ENCODE measurements at places on chromosomes 7 and 10. TPM values are rescaled to one million over a fixed set of nuclear protein-coding genes. Genes with fewer than 3 reads are reported as not detected.

The PPP1R17 gene
- not detected for total RNA-seq

The TMEM26 gene
- total RNA-seq: 0.54 TPM

The TMEM236 gene
- total RNA-seq: 0.29 TPM

DNA sequence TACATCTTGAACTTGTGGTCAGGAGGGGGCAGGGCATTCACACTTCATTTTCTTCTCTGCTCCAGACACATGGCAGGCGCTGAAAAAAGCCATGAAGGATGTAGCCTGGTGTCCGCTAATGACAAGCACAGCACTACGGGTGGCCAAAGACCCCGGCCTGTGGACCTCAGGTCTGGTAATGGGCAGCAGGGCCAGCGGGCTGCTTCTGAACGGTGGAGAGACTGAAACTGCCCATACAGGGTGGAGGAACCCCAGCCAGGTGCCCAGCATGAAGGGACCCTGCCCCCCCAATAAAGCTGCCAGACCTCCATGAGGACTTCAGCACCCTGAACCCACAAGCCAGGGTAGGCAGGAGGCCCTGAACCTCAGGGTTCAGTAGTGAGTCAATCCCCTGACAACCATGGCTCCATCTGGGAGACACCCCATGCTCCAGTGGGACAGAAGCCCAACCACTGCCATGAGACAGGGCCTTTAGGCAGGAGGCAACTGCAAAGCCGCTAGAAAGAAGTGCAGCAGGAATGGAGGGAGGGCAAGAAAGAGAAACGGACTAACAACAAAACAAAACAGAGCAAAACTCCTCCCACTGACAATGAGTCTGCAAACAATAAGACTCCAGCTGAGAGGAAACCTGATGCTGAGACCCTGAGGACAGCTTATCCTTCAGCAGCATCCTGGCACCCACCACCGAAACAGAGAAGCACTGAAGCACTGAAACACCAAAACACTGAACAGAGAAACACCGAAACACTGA is 140.2 kb upstream of the PPP2R2D start:
- no peak for DNase-seq
- no peak overlapping the region for H3K4me3 ChIP-seq
- H3K4me1 ChIP-seq: no peaks in the 10 kb centered on the region
- no peaks in the 10 kb centered on the region for H3K27me3 ChIP-seq
- H3K36me3 ChIP-seq: no peaks in the 10 kb centered on the region

- peak; percentile 43 for DNase-seq
- H3K4me3 ChIP-seq: no peak overlapping the region
- H3K36me3 ChIP-seq: no peaks in the 10 kb centered on the region
- peaks cover 78% of the 10 kb centered on the region for H3K4me1 ChIP-seq
- no peaks in the 10 kb centered on the region for H3K27me3 ChIP-seq
Measured at GRCh38 chr10:119315128-119316001, 108.0 kb downstream of the GRK5 start.

GRCh38 chr7:42012786-42013360 is 224.1 kb downstream of the GLI3 start:
- no peaks in the 10 kb centered on the region for H3K27me3 ChIP-seq
- H3K4me3 ChIP-seq: no peak overlapping the region
- peak overlapping the region; percentile 60 for H3K27ac ChIP-seq
- no peaks in the 10 kb centered on the region for H3K36me3 ChIP-seq
- peak; percentile 82 for DNase-seq

- peaks cover 28% of the 10 kb centered on the region for H3K4me1 ChIP-seq
- H3K27ac ChIP-seq: no peak overlapping the region
- no peak for DNase-seq
- H3K27me3 ChIP-seq: peaks cover 95% of the 10 kb centered on the region
Measured at GRCh38 chr7:122305475-122306319, 1.1 kb upstream of the FEZF1 start.

DNA sequence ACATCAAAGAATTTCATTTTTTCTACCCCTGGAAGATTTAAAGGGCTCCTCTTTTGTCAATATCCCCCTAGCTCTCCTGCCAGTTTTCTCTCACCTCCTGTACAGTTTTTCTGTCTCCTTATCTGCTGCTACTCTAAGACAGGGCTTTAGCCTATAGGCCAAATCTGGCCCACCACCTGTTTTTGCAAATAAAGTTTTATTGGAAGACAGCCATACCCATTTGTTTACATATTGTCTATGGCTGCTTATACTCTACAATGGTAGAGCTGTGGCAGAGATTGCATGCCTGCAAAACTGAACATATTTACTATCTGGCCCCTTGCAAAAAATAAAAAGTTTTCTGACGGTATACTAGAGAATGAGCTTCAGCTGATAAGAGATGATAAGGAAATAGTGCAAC is 37.4 kb upstream of the GARS1 start:
- DNase-seq: no peak
- peaks cover under 1% of the 10 kb centered on the region for H3K4me1 ChIP-seq
- H3K36me3 ChIP-seq: no peaks in the 10 kb centered on the region

DNA sequence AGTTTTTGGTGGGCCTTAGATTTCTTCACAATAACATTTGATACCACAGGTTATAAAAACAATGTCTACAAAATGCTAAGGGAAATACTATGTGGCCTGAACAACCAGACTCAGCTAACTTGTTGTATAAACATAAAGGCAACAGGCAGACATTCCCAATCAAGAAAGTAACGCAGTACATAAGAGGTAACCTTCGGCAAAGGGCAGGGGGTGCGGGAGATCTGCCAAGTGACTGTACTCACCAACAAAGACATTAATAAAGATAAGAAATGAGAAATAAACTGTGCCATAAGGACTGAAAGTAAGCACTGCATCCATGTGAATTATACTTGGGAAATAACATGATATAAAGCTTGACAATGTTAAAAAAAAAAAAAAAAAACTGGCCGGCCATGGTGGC is 15.4 kb downstream of the NSUN6 start:
- no peak overlapping the region for H3K27ac ChIP-seq
- H3K4me3 ChIP-seq: no peak overlapping the region
- no peaks in the 10 kb centered on the region for H3K36me3 ChIP-seq
- DNase-seq: no peak
- no peaks in the 10 kb centered on the region for H3K4me1 ChIP-seq
- no peaks in the 10 kb centered on the region for H3K27me3 ChIP-seq
